ENCODE measurements at places on chromosomes 4 and X.
A peak's percentile ranks its signal among the peaks of the same experiment; 100 is the strongest.

- peak; percentile 47 for DNase-seq
Observed at GRCh38 chrX:152601848-152602616, 35.7 kb upstream of the GABRQ start.

GRCh38 chr4:46515940-46516339, 126.0 kb upstream of the GABRA2 start:
- no peak for DNase-seq

GRCh38 chr4:80225595-80225994, 28.3 kb downstream of the PRDM8 start:
- DNase-seq, result no peak

DNA sequence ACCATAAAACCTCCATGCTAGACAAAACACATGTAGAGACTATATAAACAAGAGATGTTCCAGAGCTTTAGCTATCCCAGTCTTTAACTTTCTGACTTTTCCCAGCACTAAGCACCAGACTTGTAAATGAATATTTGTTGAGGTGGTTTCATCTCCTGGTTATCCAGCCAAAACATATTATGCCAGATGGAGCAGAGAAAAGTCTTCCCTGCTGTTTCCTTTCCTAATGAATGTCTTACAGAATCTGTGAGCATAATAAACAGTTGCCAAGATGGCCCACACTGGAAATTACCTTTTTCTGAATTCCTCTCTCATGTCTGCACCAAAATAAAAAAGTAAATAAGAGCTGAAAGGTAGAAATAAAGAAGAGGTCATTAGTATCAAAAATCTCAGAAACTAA, 159.2 kb downstream of the TECRL start:
- DNase-seq, result no peak

DNA sequence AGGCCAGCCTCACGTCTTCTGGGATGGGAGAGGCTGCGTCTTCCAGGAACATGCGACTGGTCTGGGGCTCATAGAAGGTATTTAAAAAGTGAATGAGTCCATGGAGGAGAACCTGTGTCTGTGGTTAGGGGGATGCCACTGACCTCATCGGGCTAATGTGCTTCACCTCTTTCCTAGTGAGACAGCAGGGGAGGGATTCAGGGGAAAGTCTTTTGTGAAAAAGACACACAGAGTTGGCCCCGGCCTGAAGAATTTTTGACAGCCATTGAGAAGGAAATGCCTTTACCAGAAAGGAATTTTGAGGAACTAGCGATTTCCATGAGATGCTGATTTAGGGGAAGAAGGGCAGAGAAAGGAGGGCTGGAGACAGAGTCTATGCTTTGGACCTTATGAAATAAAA, 11.0 kb upstream of the C4orf50 start:
- no peak for DNase-seq

DNA sequence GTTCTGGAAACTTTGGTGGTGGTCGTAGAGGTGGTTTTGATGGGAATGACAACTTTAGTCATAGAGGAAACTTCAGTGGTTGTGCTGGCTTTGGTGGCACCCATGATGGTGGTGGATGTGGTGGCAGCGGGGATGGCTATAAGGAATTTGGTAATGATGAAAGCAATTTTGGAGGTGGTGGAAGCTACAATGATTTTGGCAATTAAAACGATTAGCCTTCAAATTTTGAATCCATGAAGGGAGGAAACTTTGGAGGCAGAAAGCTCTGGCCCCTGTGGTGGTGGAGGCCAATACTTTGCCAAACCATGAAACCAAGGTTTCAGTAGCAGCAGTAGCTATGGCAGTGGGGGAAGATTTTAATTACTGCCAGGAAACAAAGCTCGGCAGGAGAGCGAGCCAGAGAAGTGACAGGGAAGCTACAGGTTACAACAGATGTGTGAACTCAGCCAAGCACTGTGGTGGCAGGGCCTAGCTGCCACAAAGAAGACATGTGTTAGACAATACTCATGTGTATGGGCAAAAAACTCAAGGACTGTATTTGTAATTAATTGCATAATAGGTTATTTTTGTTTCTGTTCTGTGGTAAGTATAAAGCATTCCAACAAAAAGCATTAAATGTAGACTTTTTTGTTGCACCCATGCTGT, 23.2 kb upstream of the SOD3 start:
- no peak for DNase-seq

DNA sequence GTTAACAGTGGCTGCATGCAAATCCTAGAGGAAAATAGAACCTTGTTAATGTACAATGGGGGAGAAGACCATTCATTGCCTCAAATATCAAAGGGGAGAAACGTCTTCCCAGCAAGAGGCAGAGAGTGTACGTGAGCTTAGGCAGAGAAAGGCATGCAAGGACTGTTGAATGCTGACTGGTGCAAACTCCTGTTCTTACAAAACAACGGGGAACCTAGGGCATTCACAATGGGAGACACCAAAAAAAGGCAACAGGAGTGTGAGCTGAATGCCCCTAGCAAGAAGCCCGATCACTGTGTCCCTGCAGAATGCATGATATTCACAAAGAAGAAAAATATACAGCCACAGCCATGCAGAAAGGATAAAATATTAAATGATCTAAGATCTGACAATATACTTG, 184.9 kb downstream of the NSUN7 start:
- DNase-seq, result no peak

DNA sequence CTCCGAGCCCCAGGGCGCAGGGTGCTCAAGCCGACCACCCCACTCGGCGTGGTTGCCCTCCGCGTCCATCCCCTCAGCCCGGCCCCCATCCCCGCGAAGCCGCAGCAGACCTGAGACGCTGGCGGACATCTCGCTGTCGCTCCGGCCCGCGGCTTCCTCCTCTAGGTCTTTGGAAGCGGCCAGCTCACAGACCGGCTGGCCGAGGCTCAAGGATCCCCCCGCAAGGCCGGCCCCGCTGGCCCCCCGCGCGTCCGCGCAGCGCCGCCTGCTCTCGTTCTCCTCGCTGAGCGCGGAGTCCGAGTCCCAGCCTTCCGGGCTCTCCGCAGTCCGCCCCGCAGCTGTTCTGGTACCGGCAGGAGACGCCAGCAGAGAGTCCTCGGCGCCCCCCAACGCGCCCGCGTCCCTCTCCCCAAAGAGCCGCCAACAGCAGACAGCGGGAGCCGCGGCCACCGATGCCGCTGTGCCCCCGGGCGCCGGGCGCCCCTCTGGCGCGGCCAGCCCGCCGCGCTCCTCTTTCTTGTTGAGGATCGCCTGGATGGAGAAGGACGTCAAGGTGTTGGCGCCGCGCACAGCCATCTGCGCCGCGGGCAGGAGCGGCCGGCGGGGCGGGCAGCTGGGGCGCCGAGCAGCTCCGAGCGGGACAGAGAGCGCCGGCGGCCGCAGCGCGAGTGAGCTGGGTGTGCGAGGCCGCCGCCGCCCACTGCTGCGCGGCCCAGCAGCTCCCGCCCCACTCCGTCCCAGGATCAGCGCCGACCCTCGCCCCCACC, at the start of gene NKX3-2:
Gene NKX3-2, minus strand, starts transcription at position 670 of the 767 bp plus-strand sequence. Its CDS starts 94 bp downstream, at position 576.
- DNase-seq, result no peak

- DNase-seq, result no peak
Observed at GRCh38 chr4:88618782-88619485, 26.7 kb downstream of the HERC3 start.

- DNase-seq, result no peak
Observed at GRCh38 chr4:13355111-13355880, 128.8 kb downstream of the RAB28 start.

GRCh38 chr4:27278615-27279375, 418.2 kb downstream of the STIM2 start:
- no peak for DNase-seq

GRCh38 chrX:148956352-148956751, 455.9 kb downstream of the AFF2 start:
- no peak for DNase-seq

- DNase-seq, result peak; percentile 20
Observed at GRCh38 chr4:145098675-145099037, 545 bp downstream of the ABCE1 start.

- no peak for DNase-seq
Observed at GRCh38 chr4:127533028-127533700, 99.6 kb upstream of the INTU start.

DNA sequence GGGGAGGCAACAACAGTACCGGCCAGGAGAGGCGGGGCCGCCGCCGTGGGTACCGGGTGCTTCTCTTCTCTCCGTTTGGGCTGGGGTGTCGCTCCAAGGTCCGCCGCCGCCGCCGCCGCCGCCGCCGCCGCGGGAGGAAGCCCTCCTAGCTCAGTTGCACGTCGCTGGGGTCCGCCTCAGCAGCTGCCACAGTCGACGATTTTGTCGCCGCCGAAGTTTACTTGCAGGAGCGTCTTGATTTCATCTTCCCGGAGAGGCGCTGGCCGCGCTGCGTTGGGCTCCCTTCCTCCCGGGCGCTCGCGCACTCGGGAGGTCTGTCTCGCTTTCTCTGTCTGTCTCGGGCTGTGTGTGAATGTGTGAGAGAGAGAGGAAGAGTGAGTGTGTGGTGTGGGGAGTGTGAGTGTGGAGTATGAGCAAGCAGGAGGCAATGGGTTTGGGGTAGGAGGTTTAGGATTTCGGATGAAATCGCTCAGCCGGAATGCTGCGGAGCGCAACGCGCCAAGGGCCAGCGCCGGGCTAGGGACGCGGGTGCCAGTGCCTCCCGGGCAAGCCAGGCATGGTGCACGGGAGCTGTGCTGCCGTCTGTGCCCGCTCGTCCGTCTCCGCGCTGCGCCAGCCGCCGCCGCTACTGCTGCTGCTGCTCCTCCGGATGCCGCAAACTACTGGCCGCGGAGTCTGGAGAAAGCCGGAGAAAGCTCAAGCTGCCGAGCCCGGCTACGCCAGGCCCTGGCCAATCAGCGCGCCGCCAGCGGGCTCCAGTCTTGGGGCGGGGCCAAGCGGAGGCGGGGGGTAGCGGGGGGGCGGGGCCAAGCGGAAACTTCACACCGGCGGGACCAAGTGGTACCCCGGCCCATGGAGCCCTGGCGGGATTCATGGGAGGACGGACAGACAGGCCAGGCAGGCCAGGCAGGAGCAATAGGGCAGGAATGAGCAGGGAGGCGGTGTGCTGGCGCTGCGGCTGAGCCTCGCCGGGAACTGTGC, at the start of gene PCDH19:
Gene PCDH19, minus strand, starts transcription at position 664 of the 981 bp plus-strand sequence. CDS start 1,676 bp downstream, outside the sequence.
- peak; percentile 58 for DNase-seq

- no peak for DNase-seq
Observed at GRCh38 chrX:46662188-46662958, 88.8 kb downstream of the CHST7 start.

DNA sequence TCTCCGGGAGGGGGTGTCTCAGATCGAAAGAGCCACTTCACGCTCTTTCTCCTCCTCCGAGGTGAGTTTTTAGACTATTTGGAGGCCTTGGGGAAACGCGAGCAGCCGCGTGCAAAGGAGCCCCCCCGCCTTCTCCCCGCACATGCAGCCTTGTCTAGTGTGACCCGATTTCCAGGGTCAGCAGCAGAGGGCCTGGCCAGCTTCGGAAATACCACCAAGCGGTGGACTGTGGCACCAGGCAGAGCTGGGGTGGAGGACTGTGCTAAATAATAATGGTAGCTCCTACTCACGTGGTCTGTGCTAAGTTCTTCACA, 79.3 kb upstream of the BCOR start:
- DNase-seq, result peak; percentile 52

- DNase-seq, result no peak
Observed at GRCh38 chrX:118553042-118553710, 57.6 kb downstream of the DOCK11 start.

DNA sequence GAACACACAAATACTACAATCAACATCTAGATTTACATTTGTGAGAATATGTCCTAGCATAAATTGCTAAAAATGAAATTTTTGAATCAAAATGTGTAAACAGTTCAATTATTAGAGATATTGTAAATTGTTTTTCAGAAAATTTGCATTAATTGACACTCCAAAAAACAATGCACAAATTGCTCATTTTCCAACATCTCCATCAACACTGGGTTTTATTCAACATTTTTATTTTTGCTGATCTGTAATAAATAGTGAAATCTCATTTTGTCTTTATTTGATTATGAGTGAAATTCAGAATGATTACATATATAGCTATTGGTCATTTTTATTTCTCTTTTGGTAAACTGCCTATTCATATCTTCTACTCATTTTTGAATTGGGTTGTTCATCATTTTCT, 120.0 kb upstream of the GRIA3 start:
- no peak for DNase-seq

GRCh38 chr4:151238477-151238876, 38.5 kb upstream of the PRSS48 start:
- no peak for DNase-seq

- DNase-seq, result no peak
Observed at GRCh38 chr4:159110961-159111360, 8.1 kb downstream of the RAPGEF2 start.

DNA sequence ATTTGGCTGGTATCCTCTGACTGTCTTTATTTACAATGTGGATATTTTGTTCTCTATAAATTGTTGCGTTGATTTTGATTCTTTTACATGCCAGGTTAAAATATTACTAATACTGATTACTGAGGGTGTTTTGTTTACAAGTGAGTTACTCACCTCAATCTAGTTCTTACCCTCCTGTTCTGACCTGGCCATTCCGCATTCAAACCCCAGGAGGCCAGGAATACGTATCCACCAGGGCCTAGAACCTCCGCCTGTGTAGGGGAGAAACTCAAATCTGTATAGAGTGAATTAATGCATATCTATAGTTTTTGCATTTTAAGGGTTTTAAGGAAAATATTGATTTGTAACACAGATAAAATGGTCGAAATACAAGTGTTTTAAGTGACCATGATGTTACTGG, 2.6 kb upstream of the ZFP42 start:
- no peak for DNase-seq

GRCh38 chr4:182695842-182696241, 221.3 kb downstream of the DCTD start:
- DNase-seq, result no peak

DNA sequence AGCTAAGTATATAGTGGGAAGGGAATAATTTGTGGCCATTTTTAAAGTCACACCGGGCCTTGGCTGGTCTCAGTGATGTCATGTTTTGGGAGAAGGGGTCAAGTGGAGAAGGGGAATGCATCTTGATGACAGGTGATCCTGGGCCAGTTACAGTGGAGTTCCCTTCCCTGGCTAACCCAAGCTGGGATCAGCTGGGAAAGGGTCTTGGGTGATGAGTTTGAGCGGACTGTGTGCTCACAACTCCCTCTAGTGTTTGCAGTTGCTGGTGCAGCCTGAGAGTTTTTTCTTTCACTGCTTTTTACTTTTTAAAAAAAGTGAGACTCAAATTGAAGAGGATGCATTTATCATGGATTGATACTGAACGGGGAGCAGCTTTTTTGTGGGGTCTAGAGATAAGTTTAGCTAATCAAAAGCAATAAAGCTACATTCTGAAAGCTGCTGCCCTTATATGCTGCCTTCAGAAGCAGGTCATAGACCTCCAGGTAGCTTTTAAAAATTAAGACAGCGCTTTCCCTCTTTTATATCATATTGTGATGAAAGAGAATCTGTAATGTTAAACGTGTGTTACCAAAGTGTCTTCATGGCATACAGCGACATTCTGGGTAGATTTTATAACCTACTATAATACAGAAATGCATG, 164.7 kb downstream of the DCLK2 start:
- DNase-seq, result peak; percentile 8

DNA sequence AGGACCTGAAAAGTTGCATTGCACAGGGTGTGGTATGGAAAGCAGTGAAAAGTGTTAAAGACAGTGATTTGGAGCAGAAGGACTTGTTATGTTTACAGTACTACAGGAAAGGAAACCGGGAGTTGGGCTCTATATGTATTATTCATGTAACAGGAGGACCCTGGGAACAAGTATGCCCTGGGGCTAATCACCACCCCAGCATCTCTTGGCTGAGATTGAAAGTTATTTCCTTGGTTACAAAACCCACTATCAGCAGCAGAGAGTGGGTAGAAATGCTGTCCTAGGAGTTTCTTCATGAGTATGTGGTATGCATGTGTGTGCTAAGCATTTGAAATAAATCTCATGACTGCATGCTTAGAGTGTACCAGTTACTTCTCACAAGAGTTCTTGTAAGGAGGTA, 46.9 kb downstream of the STK32B start:
- no peak for DNase-seq
